Smooth muscle cell of bladder (primary cell): ENCODE measurements at places on chromosomes 6 and 20. TPM values are rescaled to one million over a fixed set of nuclear protein-coding genes. Genes with fewer than 3 reads are reported as not detected.

Gene TNFRSF6B
- total RNA-seq = 0.65 and 1.3 TPM in 2 replicates

Gene CGA
- 0.09 TPM in 1 of 2 replicates, not detected in the other for total RNA-seq

Gene RNGTT
- 13.5 and 14.4 TPM in 2 replicates for total RNA-seq

Gene C4A
- 7.3 and 11.3 TPM in 2 replicates for total RNA-seq

Gene GRM1
- total RNA-seq = under 0.01 TPM in 2 replicates

Gene PLTP
- 18.3 and 19.0 TPM in 2 replicates for total RNA-seq

Gene TFAP2B
- total RNA-seq = 0.09 TPM in 1 of 2 replicates, not detected in the other

Gene GLP1R
- total RNA-seq = not detected in 2 replicates

Gene NINL
- total RNA-seq = 8.2 and 10.3 TPM in 2 replicates

Gene TMEM244
- not detected in 2 replicates for total RNA-seq

Gene ULBP2
- 2.6 and 2.7 TPM in 2 replicates for total RNA-seq

Gene HS3ST5
- under 0.01 and 0.14 TPM in 2 replicates for total RNA-seq

Gene TSHZ2
- 0.43 and 1.8 TPM in 2 replicates for total RNA-seq

Gene TSPO2
- not detected in 2 replicates for total RNA-seq

Gene IMPG1
- total RNA-seq = not detected in 2 replicates

Gene FNDC11
- total RNA-seq = 0.46 and 0.57 TPM in 2 replicates

Gene CRISP3
- total RNA-seq = not detected in 2 replicates

Gene EFCAB8
- total RNA-seq = 0.28 TPM in 2 replicates

Gene SAMD3
- 4.1 and 11.8 TPM in 2 replicates for total RNA-seq

Gene CAGE1
- 0.09 and 0.14 TPM in 2 replicates for total RNA-seq

Gene PSORS1C2
- not detected in 2 replicates for total RNA-seq

Gene RAB32
- 111 and 124 TPM in 2 replicates for total RNA-seq

Gene STMN3
- 2.1 and 2.3 TPM in 2 replicates for total RNA-seq

Gene PI3
- total RNA-seq = not detected in 2 replicates

Gene OOEP
- total RNA-seq = not detected in 2 replicates

Gene SLC22A7
- not detected in 2 replicates for total RNA-seq

Gene CST7
- not detected in 2 replicates for total RNA-seq

Gene SRSF6
- 33.0 and 50.5 TPM in 2 replicates for total RNA-seq

Gene NHSL1
- total RNA-seq = 6.8 and 9.5 TPM in 2 replicates

Gene CPXM1
- 0.71 and 1.2 TPM in 2 replicates for total RNA-seq

Gene RIPPLY2
- 0.28 TPM in 1 of 2 replicates, not detected in the other for total RNA-seq
